ENCODE measurements at places on chromosomes 5 and 9.
A peak's percentile ranks its signal among the peaks of the same experiment; 100 is the strongest.

DNA sequence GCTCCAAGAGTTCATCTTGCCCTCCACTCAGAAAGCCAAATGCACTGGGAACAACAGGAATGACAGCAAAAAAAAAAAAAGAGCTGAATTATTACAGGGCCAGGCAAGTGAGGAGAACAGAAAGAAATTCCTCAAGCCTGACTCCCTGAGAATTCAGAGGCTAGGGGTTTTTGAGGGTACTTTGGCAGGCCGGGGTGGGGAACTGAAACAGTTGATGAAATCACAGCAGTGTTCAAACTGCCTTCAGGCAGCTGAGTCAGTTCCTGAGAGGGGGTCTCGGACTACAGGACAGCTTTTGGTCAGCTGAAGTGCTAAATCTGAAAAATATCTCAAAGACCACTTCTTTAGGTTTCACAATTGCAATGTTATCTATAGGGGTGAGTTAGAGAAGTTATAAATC is 419.4 kb downstream of the SEMA5A start:
- no peak for DNase-seq

- DNase-seq = no peak
These were observed 212.4 kb upstream of the DMAC1 start for GRCh38 chr9:8011974-8012373.

GRCh38 chr5:7902666-7903625 is 34.0 kb downstream of the MTRR start:
- no peak for DNase-seq

DNA sequence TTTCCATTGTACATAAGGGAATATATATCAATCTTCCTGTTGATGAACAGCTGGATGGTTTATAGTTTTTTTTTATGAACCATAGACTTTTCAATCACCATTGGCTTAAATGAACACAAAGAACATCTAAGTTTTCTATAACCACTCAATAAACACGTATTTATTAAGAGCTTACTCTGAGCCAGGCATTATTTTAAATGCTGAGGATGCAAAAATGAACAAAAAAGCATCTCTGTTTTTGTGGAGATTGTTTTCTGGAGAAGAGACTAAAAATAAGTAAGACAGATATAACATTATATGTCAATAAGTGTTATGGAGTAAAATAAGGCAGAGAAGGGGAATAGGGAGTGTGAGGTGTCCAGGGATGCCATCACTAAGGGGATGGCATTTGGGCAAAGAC is 52.1 kb upstream of the SLC24A2 start:
- no peak for DNase-seq

GRCh38 chr5:82396396-82396795 is 118.2 kb upstream of the RPS23 start:
- no peak for DNase-seq

- no peak for DNase-seq
These were observed 193.9 kb downstream of the ICE1 start for GRCh38 chr5:5616247-5616895.

GRCh38 chr9:27165670-27166069 is 56.6 kb downstream of the TEK start:
- DNase-seq = peak; percentile 42

- DNase-seq = no peak
These were observed 134.0 kb downstream of the SNX18 start for GRCh38 chr5:54651482-54652076.

GRCh38 chr5:53555160-53555559 is 5.3 kb upstream of the NDUFS4 start:
- no peak for DNase-seq

- no peak for DNase-seq
These were observed 328.0 kb downstream of the PDE4D start for GRCh38 chr5:59565551-59565950.

- DNase-seq = no peak
These were observed 476.2 kb downstream of the SEMA5A start for GRCh38 chr5:9069650-9070049.

- no peak for DNase-seq
These were observed 172.4 kb upstream of the STK32A start for GRCh38 chr5:147062427-147062826.

DNA sequence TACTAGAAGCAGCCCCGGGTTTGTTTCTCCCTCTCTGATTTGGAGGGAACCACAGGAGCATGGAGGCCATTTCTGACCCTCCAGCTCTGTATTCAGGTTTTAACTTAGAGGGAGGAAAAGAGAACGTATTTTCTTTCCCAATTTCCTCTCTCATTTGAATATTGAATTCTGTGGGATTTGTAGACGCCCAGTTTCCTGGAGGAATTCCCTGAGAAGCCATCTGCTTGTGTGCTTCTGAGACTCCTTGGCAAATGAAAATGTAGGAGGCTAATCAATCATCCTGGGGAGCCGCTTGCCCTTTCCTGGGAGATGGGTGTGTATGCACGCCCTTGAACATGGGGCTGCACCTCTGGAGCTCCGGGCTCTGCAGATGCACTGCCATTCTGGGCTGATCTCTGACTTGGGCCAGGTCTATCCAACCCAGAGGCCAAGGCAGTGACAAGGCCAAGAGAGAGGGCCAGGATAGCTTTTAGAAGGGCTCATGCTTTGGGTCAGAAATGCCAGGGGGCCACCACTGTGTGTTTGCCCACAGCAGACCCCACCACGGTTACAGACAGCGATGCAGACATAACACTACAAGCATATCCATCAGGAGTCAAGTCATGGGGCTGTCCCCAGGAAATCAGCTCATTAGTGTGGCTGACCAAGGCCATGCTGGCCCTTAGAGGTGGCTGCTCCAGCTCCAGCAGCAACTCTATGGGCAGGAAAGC is 174.5 kb downstream of the C5orf15 start:
- no peak for DNase-seq

GRCh38 chr5:53091289-53091688 is 18.3 kb downstream of the MOCS2 start:
- no peak for DNase-seq

DNA sequence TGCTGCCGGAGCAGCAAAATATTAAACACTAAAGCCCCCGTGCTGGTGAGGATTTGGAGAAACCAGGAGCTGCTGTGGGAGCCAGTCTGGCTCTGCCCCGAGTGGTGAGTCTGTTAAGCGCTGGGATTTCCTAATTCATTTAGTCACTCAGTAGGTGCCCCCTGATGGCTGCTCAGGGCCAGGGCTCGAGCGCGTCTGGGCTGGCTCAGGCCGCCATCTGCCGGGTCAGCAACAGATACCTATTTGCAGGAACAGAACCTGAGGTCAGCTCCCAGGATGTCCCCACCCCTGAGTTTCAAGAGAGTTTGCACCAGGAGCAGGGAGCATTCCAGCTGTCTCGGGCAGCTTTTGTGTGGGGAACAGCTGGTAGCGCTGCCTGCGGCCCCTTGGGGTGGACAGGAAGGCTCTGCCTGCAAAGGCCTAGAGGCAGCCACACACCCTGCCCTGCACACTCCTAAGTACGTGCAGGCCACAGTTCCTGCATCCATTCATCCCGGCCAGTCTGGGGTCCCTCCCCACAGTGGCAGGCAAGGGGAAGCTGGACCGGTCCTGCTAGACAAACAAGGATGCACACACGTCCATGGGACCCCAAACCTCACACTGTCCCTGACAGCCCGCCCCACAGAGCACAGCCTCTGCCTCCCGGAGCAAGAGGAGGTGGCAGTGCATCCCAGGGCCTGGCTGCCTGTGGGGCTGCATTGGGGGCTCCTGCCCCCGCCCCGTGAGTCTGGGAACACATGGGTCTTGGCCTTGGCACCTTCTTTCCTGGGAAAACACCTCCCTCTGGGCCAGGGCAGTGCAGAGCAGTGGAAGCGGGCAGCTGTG is 83.7 kb downstream of the ADAMTS2 start:
- DNase-seq = peak; percentile 84

- no peak for DNase-seq
These were observed 419.8 kb downstream of the CETN3 start for GRCh38 chr5:89989776-89990175.

- no peak for DNase-seq
These were observed 37.3 kb upstream of the PLPP1 start for GRCh38 chr5:55572020-55572419.

DNA sequence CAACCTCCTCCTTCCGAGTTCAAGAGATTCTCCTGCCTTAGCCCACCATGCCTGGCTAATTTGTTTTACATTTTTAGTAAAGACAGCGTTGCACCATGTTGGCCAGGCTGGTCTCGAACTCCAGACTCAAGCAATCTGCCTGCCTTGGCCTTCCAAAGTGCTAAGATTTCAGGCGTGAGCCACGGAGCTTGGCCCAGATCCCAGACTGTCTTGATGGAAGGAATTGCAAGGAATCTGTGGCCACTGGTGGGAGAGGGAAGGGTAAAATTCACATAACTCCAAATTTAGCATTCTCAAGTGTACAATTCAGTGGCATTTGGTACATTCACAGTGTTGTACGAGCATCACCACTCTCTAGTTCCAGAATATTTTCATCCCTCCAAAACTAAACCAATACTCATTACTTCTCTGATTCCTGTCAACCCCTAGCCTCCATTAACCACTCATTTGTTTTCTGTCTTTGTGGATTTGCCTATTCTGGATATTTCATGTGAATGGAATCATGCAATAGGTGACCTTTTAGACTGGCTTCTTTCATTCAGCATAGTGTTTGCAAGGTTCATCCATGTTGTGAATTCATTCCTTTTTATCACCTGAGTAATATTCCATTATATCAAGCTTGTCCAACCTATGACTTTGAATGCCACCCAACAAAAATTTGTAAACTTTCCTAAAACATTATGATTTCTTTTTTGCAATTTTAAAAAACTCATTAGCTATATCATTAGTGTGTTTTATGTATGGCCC is 8.9 kb upstream of the MYO10 start:
- DNase-seq = no peak

DNA sequence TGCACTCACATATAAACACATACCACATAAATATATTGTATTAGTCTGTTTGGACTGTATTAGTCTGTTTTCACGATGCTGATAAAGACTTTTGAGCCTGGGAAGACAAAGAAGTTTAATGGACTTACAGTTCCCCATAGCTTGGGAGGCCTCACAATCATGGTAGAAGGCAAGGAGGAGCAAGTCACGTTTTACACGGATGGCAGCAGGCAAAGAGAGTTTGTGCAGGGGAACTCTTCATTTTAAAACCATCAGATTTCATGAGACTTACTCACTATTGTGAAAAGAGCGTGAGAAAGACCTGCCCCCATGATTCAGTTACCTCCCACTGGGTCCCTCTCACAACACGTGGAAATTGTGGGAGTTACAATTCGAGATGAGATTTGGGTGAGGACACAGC is 133.4 kb downstream of the FER start:
- no peak for DNase-seq

DNA sequence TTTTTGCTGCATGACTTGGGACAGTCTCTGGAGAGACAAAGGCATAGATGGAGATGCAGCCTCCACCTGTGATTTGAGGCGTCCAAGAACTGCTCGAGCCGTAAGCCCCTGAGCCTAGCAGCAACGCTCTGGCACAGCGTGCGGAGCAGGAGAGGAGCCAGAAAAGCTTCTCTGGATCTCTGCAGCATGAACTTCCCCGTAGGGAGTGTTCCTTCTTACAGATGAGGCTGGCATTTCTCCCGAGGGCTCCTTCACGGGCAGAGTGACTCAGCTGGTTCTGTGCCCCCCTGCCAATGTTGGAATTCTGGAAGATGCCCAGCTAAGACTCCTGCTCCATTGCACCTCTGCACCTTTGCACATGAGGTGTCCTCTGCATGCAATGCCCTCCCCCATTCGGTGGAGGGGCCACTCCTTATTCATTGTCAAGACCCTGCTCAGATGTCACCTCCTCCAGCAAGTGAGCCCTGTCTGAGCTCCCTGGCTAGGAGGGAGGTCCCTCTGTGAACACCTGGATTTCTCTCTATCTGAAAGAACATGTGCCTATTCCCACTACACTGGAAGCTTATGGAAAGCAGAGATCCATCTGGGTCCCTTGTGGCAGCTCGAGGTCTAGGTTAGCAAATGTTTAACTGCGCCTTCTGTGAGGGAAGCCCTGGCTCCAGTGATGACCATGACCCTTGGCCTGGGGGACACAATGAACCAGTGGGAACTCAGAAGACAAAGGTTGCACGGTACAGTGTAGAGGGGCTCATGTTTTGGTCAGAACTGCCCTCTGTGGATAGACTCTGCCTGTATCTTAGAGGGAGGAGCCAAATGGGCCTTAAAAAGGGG is 39.6 kb downstream of the SH3PXD2B start:
- DNase-seq = no peak

DNA sequence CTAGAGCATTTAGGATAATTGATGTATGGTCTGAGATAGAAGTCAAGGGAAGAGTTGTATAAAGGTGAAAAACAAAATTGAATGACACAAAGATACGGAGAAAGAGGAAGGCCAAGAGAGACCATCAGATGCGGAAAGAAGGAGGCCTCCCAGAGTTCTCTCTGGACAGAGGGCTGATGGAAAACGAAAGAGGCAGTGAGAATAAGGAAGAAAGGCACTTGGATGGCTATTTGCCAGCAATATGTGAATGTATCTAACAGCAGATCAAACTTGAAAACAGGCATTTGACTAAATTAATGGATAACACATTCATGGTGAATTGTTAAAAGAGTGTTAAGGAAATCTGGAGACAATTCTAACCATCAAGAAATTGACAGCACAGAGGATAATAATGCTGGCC is 2.4 kb upstream of the DOCK8 start:
- DNase-seq = no peak

DNA sequence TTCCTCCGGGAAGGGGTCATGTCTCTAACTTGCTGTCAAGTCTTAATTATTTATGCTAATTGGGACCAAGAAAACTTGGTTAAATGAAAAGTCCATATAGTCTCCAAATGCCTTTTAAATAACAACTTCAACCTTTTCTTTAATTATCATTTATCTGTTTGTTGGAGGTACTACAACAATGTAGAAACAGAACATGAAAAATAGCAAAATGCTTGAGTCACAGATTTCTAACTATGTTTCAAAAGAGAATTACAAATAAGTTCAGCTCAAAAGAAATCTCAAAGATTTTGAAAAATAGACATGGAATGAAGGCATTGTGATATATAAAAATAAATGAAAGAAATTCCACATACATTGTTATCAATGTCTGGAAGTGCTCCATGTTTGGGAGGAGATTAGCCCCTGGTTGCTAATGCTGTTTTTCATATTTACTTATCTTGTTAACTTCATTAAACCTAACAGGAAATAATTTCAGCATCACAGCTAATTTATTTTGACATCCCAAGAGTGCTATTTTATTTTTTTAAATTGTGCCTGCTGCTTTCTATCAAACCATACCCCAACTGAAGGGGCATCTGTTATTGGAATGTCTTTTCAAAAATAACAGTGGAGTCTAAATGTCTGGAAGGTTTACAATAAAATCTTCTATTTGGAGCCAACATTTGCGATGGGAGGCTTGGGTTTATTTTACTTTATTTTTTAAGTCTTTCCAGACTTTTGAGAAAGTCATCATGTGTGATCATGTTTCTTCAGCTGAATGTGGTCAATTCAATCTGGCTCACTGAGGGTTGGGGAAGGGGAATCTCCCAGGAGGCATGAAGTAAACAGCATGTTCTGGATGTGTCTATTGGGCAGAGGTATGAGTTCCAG is 53.1 kb upstream of the ANKRD55 start:
- DNase-seq = no peak

GRCh38 chr9:76359365-76359764 is 34.9 kb downstream of the RFK start:
- no peak for DNase-seq

GRCh38 chr9:5735072-5735471 is 97.8 kb downstream of the ERMP1 start:
- no peak for DNase-seq

- peak; percentile 89 for DNase-seq
These were observed at the start of gene KLHL3 for GRCh38 chr5:137735555-137736284. TSS of gene KLHL3 (minus strand) at chr5:137736089. CDS start at chr5:137735646, 443 bp downstream.

- no peak for DNase-seq
These were observed 107.3 kb upstream of the NIPBL start for GRCh38 chr5:36769129-36769770.

GRCh38 chr9:136645903-136646754 is 16.6 kb upstream of the EGFL7 start:
- DNase-seq = no peak
